Activated CD4-positive, alpha-beta T cell treated with anti-CD3 and anti-CD28 coated beads for 48 hours (primary cell): ENCODE measurements at places on chromosomes 2 and 18.

- no peak for DNase-seq
Measured at GRCh38 chr2:166651991-166652390, 157.9 kb upstream of the SCN7A start.

- no peak for DNase-seq
Measured at GRCh38 chr2:142100139-142100873, 30.5 kb downstream of the LRP1B start.

- no peak for DNase-seq
Measured at GRCh38 chr2:221606424-221606823, 34.3 kb upstream of the EPHA4 start.

GRCh38 chr2:44142306-44142705 lies 26.4 kb upstream of the PPM1B start:
- DNase-seq: no peak

- DNase-seq: no peak
Measured at GRCh38 chr2:31054842-31055388, 83.3 kb downstream of the GALNT14 start.

DNA sequence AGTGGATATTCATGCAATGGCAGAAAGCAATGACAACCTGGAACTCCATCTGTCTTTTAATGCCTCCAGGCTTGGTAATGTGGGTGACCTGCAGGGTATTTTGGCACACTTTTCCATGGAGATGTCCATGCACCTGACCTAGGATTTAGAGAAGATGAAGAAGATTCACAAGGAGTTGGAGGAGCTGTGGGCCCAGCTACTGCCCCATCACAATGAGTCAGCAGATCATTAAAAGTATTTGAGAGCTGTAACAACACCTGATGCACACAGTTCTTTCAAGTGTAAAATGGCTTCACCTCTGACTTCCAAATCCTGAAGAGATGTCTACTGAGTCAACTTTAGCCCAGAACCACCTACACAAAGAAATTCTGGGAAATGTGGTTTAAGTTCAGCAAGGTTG lies 22.1 kb upstream of the OSR1 start:
- no peak for DNase-seq

- DNase-seq: no peak
Measured at GRCh38 chr2:85735691-85736090, 18.1 kb upstream of the ATOH8 start.

- peak; percentile 77 for DNase-seq
Measured at GRCh38 chr2:68837164-68837860, 33.9 kb downstream of the BMP10 start.

DNA sequence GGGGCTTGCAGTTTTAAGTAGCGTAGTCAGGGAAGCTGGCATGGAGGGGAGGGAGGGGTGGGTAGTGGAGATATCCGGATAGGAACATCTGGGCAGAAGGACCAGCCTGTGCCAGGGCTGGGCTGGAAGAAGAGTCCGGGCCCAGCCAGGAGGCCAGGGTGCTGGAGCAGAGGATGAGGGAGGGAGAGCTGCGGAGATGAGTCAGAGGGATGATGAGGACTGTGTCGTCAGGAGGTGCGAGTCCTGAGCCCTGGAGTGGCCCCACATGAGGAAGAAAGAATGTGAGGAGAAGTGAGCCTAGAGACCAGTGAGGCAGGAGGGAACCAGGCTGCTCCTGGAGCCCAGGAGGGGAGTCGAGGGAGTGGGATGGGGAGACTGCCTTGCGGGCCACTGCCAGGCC lies 82.4 kb downstream of the CTIF start:
- DNase-seq: no peak

- no peak for DNase-seq
Measured at GRCh38 chr18:69205925-69206324, 194.8 kb upstream of the DOK6 start.

- DNase-seq: no peak
Measured at GRCh38 chr2:240597054-240597418, 10.5 kb downstream of the CAPN10 start.
